Brain (organoid and tissue), 16 donors: ENCODE measurements at places on chromosomes 7 and 10. TPM values are rescaled to one million over a fixed set of nuclear protein-coding genes. Genes with fewer than 3 reads are reported as not detected.

The SPACDR gene
- 1.6 TPM for polyA plus RNA-seq

The NODAL gene
- 1.3 TPM for polyA plus RNA-seq

The ITPRID1 gene
- polyA plus RNA-seq = 0.24 TPM

The EPO gene
- not detected for polyA plus RNA-seq

The MRLN gene
- not detected for polyA plus RNA-seq

The ASZ1 gene
- not detected for polyA plus RNA-seq

The CUBN gene
- 0.27 TPM for polyA plus RNA-seq

The RBM20 gene
- polyA plus RNA-seq = 0.17 TPM

The CALHM1 gene
- polyA plus RNA-seq = 0.37 TPM

The ELFN1 gene
- polyA plus RNA-seq = 1.2 TPM

The MNX1 gene
- 2.5 TPM for polyA plus RNA-seq

The PKD1L1 gene
- polyA plus RNA-seq = not detected

The SLIT1 gene
- polyA plus RNA-seq = 24.9 TPM

The SHH gene
- polyA plus RNA-seq = 0.15 TPM

The SLC26A3 gene
- not detected for polyA plus RNA-seq

The INMT gene
- 1.2 TPM for polyA plus RNA-seq

The NOS3 gene
- polyA plus RNA-seq = 4.2 TPM

The SFTPD gene
- polyA plus RNA-seq = 1.2 TPM

The PON1 gene
- 28.8 TPM for polyA plus RNA-seq

The COX15 gene
- 26.0 TPM for polyA plus RNA-seq

The POMZP3 gene
- 57.2 TPM for polyA plus RNA-seq
